ENCODE measurements at places on chromosomes 1 and 21.

GRCh38 chr1:2803086-2803930 is 1.8 kb upstream of the TTC34 start:
- DNase-seq = no peak

GRCh38 chr1:84936116-84936810 is 43.3 kb upstream of the LPAR3 start:
- DNase-seq = peak; percentile 63

DNA sequence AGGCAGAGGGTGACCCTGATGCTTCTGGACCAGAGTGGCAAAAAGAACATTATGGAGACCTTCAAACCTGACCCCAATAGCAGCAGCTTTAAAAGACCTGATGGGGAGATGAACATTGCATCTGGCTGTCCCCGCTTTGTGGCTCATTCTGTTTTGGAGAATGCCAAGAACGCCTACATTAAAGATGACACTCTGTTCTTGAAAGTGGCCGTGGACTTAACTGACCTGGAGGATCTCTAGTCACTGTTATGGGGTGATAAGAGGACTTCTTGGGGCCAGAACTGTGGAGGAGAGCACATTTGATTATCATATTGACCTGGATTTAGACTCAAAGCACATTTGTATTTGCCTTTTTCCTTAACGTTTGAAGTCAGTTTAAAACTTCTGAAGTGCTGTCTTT is 45.8 kb downstream of the TRAF5 start:
- DNase-seq = no peak

GRCh38 chr21:33327792-33328433 is 3.1 kb downstream of the IFNAR1 start:
- DNase-seq = no peak

DNA sequence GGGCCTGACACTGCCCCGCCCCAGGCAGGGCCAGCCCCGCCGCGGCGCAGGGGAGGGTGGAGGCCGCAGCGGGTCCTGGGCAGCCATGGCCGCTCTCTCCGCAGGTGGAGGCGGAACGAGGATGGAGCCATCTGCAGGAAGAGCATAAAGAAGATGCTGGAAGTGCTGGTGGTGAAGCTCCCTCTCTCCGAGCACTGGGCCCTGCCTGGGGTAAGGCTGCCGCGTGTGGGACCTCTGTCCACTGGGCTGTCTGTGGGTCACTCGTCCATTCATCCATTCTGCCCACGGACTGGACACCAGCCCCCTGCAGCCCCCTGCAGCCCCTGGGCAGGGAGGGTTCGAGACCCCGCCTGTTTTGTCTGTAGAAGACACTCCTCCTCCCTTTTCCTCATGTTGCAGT is 18.4 kb upstream of the LRRC3 start:
- DNase-seq = no peak

DNA sequence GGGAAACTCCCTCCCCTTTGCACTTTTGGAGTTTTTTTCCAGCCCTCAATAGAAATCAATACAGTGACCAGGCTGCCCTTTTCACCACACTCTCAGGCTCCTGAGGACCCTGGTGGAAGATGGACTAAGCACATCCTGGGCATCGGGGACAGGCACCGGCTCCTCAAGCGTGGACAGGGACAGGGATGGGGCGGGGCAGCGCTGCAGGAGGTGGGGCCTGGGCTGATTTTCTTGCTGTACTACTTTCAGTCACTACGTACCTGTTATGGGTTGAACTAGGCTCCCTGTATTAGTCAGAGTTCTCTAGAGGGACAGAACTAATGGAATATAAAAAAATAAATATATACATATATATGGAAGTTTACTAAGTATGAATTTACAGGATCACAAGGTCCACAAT is 2.5 kb downstream of the MX2 start:
- DNase-seq = no peak

- DNase-seq = no peak
Observed at GRCh38 chr1:51858892-51859291, 19.6 kb downstream of the NRDC start.

GRCh38 chr1:155226188-155226909 is 17.9 kb downstream of the MTX1 start:
- peak; percentile 74 for DNase-seq

GRCh38 chr1:23210351-23210785 is 6.9 kb downstream of the HTR1D start:
- peak; percentile 29 for DNase-seq

DNA sequence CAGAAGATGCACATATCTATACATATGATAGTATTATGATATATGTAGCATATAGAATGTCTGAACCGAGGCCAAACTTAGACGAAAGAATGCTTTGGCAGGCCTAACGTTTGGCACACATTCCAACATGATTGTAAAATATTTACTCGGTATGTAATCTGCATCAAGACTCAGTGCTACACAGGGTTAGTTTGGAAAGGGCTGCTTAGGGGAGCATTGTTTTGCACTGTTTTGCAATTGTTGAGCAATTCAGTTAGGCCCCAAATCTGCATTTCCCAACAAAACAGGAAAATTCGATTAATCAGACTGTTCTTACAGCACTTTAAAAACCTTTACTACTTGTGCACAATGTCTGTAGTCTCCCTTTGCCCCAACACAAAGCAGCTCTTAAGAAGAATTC is 216.0 kb upstream of the NEGR1 start:
- DNase-seq = peak; percentile 17

- DNase-seq = peak; percentile 32
Observed at GRCh38 chr21:38170283-38170682, 86.5 kb upstream of the KCNJ15 start.

- no peak for DNase-seq
Observed at GRCh38 chr21:24147674-24148073, 1459.6 kb downstream of the MRPL39 start.

GRCh38 chr21:44360159-44360558 is 6.7 kb downstream of the TRPM2 start:
- no peak for DNase-seq

- no peak for DNase-seq
Observed at GRCh38 chr1:66084442-66084841, 291.7 kb downstream of the PDE4B start.

DNA sequence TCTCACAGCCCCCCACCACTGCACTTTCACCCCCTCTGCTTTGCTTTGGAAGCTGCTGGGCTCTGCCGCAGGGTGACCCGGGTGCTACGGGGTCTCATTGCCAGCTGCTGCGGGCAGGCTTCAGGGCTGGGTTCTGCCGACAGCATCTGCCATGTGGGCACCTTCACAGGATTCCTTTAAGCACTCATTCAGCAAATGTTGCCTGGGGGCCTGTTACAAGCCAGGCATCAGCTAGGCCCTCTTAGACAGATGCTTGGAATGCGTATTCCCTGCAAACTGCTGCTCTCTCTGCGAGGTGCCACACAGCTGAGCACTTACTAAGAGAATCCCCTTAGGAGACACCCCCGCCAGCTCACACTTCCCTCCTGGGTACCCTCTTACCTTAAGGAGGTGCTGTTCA is 29.2 kb downstream of the COL16A1 start:
- no peak for DNase-seq

DNA sequence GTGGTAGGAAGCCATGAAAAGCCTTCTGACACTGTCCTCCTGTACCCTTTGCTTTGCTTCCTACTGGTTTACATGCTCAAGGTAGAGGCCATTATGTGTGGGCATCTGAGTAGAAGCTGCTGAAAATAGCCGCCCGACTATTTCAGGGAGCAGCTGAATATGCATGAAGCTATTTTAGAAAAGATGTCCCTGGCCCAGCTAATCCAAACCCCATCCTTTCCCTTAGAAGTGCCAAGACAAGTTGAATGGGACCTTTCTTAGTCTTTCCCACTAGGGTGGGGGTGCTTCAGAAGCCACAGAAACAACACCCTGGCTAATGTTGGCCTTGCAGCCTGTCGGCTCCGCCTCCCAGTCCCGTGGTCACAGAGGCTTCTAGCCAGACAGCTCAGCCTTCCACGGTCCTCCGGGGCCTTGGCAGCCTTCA is 205.1 kb upstream of the EDN2 start:
- no peak for DNase-seq

DNA sequence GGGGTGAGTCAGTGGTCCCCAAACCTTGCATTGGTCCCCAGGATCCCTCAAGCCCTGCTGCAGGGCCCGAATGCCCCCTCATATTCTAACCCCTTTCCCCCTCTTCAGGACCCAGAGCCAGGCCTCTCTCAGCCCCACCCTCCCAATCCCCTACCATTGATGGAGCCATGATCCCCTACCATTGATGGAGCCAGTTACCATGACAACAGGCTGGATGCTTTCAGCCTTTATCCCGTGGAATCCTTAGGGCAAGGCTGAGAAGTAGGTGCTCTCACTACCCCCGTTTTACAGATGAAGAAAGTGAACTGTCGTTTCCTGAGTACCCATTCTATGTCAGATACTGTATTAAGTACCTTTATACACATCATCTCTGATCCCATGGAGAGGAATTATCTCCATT is 70.8 kb downstream of the EPHB2 start:
- no peak for DNase-seq

DNA sequence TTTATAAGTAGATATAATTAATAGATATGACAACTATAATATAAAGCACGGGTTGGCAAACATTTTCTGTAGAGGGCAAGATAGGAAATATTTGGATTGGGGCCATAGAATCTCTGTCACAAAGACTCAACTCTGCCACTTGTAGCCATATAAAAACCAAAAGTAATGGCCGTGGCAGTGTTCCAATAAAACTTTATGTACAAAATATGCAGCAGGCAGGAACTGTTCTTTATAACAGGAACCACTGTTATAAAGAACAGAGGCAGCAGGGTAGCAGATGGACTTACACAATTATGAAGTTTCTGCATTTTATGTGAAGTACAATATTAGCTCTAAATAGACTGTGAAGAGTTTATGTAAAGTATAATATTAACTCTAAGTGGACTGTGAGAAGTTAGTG is 16.9 kb upstream of the QSOX1 start:
- no peak for DNase-seq

- no peak for DNase-seq
Observed at GRCh38 chr1:159088546-159089183, 12.1 kb upstream of the AIM2 start.

DNA sequence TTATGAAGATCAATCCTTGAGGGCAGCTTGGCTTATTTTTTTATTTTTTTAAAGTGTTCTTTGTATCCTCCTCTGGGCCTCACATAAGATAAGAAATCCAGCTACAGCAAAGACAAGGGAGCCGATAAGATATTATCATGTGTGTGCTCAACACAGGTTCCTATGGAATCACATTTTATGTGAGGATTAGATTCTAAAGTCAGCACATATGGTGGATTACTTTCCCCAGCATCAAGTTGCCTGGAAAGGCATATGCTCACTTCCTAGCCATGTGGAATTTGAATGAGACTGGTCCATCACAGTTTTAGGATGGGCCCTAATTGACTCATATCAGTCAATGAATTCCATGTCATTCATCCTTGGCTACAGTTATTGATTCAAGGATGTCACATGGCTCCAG is 456.9 kb upstream of the LRRC7 start:
- DNase-seq = no peak

DNA sequence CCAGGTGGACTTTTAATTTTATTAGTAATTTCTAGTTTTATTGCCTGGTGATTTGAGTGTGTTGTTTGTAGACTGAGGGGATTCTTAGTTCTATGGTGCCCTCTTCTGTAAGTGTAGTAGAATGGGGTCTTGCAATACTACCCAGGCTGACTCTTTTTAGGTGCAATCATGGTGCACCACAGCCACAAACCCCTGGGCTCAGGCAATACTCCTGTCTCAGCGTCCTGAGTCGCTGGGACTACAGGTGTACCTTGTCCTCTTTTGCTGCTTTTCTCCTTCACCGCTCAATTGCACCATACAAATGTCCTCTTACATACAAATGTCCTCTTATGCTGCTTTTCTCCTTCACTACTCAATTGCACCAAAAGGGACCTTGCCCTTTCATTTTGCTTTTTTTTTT is 43.1 kb downstream of the SCP2 start:
- peak; percentile 55 for DNase-seq

GRCh38 chr1:101451888-101452287 is 215.1 kb downstream of the S1PR1 start:
- no peak for DNase-seq

GRCh38 chr1:70503358-70503757 is 92.3 kb downstream of the CTH start:
- DNase-seq = peak; percentile 29

DNA sequence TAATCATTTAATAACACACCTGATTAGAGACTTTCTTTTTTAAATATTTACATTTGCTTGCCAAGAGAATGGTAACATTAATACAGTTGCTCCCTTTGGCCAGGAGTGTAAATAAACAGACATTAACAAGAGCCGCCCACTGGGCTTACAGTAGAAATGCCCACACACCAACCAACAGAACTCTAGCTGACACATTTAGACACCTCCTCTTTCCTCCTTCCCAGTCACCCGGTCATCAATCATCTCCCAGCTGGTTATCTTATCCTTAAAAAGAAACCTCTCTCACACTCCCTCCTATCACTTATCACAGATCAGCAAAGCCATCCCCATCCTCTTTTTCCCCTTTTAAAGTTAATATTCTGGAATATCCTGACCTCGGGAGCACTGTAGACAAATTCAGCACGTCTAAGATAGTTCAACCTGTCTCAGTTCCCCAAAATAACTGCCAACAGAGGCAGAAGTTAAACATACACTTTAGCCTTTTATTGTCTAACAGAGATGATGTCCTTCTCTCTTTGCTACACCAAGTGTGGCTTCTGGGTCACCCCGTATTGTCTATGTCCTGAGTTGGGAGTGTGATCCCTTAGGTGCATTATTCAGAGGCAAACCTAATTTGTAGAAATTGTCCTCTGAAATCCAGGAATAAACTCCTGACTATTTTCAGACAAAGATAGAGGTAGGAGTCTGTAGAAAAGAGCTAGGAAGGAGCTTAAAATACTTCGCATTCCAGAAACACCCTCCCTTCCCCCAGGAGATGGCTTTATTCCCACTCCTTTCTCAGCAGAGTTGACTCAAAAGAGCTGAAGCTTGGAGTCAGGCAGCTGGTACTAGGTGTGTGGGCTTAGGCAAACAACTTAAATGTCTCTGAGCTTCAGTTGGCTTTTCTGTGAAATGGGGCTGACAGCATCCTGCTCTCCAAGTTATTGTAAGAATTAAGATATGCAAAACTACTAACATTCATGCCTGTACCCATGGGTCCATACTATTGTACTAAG is 8.8 kb downstream of the MYCL start:
- peak; percentile 91 for DNase-seq

DNA sequence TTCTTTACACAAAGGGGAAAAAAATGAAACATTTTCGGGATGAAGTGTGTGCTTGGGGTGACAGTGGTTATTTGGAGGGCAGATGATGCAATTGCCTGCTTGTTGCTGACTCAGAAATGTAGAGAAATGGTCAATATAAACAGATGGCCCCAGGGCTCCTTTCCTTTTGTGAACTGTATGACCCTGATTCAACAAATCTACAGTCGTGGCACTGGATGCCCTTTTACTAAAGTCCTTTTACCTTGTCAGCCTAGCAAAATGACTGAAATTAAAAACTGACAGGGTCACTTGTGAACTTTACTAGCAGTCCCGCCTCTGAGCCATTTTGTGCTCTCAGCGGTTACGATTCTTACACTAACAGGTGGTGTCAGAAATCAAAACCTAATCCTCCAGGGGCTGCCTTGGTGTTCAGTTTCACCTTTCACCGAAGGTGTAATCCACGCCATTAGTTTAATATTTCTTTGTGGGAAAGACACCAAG is 49.8 kb downstream of the GREM2 start:
- DNase-seq = peak; percentile 36
